Muscle of back (tissue), 13 donors: ENCODE measurements at places on chromosomes 2 and 18.

DNA sequence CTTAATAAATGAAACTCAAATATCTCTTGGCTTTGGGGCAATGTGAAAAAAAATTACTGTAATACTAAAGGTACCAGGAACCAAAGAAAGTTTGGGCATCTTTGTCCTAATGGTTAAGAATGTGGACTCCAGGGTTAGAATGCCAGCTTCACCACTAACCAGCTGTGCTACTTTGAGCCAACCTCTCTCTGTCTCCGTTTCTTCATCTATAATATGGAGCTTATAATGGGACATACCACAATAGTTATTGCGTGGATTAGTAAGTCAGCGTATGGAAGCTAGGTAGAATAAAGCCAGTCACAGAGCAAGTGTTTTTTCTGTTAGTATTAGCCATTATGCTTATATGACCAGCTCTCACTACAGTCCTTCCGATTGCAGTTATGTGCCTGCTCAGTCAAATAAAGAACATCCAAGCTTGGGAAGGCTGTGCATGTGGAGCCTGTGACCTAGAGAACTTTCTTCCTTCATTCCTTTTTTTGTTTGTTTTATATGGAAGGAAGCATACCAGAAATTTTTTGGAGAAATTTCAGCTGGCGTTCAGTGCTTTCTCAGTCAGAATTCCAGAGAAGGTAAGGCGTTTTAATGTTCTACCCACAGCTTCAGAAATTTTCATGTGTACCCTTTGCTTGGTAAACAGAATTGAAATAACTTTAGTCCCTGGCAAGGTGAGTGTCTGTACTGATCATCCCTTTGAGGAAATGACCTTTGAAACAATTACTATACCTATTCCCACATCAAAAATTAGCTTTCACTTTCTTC lies 114.0 kb upstream of the RND3 start:
- peak; percentile 43 for DNase-seq

DNA sequence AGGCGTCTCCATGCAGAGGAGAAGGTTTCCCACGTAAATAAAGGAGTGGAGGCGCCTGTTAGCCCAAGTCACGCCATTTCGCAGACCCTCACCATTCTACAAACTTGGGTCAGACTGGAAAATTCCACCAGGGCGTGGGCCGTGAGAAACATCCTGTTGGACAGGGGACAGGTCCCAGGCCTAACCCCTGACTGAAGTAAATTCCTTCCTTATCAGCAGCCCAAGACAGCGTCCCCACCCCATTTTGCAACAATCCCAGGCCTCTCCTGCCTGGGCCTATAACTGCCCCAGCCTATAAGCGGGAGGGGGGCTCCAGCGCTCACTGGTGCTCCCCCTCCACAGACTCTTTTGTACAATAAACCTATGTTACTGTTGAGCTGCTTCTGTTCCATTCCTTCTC lies 57.3 kb upstream of the CBLN2 start:
- DNase-seq, result no peak

GRCh38 chr2:119249855-119250717 lies 26.5 kb downstream of the STEAP3 start:
- DNase-seq, result no peak

DNA sequence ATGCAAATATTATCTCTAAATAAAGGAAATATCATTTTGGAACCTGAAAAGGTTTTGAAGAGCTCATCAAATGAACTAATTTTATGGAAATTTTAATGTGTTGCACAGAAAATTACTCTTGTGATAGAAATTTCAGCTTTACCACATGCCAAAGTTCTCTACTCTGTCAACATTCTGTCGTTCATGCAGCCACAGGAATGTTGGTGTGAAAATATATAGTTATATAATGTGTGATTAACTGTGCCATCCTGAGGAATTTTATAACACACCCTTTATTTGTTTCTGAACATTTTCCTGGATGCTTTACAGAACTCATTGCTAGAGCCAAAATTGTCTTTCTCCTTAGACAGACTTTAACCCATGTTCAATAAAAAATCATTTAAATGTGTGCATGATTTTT lies 202.5 kb upstream of the SLC8A1 start:
- no peak for DNase-seq

- DNase-seq, result no peak
These were observed 5.9 kb downstream of the RIOK3 start for GRCh38 chr18:23458830-23459529.

DNA sequence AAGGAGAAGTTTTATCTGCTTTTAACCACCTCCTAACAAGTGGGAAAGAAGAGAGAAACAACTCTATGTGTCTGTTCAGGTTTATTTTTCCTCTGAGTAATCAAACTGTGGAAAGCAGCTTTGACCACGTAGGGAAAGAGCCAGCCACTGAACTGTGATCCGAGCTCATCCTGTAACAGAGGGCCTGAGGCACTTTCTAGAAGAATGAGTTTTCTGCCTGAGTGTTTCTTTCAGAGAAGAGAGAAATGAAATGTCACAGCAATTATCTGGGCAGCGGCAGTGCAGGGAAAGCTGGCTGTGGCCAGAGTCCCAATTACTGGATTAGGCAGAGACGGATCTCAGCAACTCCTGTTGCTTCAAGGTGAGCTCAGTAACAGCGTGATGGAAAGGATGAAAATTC lies 151.9 kb downstream of the CD226 start:
- DNase-seq, result peak; percentile 6

GRCh38 chr2:137969418-137969765 lies 5.1 kb downstream of the HNMT start:
- peak; percentile 40 for DNase-seq

DNA sequence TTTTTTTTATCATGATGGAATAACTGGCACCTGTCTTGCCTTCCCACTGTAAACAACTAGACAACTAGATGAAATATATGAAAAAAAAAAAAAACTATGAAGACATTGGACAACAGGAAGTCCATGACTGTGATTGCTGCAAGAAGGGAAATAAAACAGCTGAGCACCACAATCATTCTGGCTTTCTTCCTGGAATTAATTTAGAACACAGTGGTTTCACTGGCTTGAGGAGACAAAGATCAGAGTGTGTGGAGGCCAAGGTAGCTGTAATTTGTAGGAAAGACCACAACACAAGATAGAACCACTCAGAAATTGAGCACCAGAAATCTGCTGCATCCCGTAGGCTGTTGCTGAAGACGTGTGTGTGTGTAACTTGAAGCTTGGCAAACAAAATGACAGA lies 121.1 kb upstream of the PID1 start:
- peak; percentile 49 for DNase-seq

- DNase-seq, result no peak
These were observed 4.5 kb downstream of the SLC23A3 start for GRCh38 chr2:219165058-219165911.

DNA sequence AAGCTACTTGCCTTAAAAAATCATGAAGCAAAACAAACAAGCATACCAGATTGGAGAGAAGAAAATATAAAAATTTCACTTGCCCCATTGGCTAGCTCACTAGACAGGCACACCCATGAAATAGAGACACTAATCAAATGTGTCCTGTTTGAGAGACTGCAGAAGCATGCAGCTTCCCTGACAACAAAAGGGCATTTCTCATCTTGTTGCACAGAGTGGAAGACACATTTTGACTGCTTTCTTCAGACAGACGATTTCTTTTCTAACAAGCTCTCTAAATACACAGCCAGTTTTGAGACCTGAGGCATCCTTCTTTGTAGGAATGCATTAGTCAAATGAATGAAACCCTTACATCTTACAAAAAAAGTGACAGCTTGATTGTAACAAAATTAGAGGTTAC lies 1558.6 kb upstream of the NXPH2 start:
- DNase-seq, result no peak
